ENCODE measurements at places on chromosomes 3 and 15. TPM values are rescaled to one million over a fixed set of nuclear protein-coding genes. Genes with fewer than 3 reads are reported as not detected.
A peak's percentile ranks its signal among the peaks of the same experiment; 100 is the strongest.

DNA sequence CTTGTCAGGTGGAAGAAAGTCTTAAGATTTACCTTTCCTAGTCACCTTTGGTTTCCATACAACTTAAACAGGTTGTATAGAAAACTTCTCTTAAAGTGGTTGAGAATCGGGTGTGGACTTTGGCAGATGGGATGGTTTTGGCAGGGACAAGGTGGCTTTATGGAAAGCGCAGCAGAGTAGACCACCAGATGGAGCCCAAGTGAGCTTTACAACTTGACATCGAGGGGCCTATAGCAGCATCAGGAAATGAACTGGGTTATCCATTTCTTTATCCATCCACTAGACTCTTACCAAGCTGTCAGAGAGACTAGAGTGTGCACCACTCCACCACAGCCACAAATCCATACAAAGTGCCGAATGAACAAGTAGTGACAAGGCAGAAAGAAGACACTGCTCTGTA lies 85.3 kb upstream of the MBNL1 start:
- H3K4me1 ChIP-seq, result peaks cover 73% of the 10 kb centered on the region
- no peaks in the 10 kb centered on the region for H3K36me3 ChIP-seq
- peak overlapping the region; percentile 49 for H3K4me3 ChIP-seq
- DNase-seq, result peak; percentile 58

GRCh38 chr3:129181819-129182218 lies 1.9 kb downstream of the CNBP start:
- peak overlapping the region; percentile 95 for H3K27ac ChIP-seq
- DNase-seq, result no peak
- H3K27me3 ChIP-seq, result no peaks in the 10 kb centered on the region
- H3K4me1 ChIP-seq, result peaks cover 76% of the 10 kb centered on the region
- H3K4me3 ChIP-seq, result peak overlapping the region; percentile 97
- peaks cover 15% of the 10 kb centered on the region for H3K36me3 ChIP-seq

DNA sequence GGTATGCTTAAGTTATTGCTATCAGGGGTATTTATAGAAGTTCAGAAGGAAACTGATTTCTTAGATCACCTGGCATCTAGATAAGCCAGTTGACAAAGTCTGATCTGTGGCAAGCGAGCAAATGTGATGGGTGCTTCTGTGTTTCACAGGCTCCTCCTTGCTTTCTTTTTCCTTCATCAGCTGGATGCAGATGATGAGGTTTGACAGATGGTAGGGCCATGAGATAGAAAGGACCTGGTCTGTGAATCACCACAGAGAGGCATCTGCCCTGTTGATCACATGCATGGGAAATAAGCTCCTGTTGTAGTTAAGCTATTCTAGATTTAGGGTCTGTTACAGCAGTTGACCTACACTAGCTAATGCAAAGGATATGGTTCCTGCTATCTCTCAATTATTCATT lies 372.0 kb downstream of the NEK10 start:
- no peaks in the 10 kb centered on the region for H3K4me1 ChIP-seq
- H3K27me3 ChIP-seq, result no peaks in the 10 kb centered on the region
- no peaks in the 10 kb centered on the region for H3K36me3 ChIP-seq
- no peak for DNase-seq
- H3K4me3 ChIP-seq, result no peak overlapping the region

- H3K27ac ChIP-seq, result no peak overlapping the region
- no peaks in the 10 kb centered on the region for H3K36me3 ChIP-seq
- DNase-seq, result no peak
These were observed 39.2 kb downstream of the RFT1 start for GRCh38 chr3:53091011-53091410.

The THBS1 gene
- total RNA-seq, result 1.3 TPM

The CIDEC gene
- total RNA-seq, result 0.65 TPM

All from activated T-cell treated with anti-CD3 and anti-CD28 coated beads, Interleukin-2, amount 50 U/mL, for 72 hours (primary cell).